ENCODE measurements at places on chromosomes 1 and 21.

DNA sequence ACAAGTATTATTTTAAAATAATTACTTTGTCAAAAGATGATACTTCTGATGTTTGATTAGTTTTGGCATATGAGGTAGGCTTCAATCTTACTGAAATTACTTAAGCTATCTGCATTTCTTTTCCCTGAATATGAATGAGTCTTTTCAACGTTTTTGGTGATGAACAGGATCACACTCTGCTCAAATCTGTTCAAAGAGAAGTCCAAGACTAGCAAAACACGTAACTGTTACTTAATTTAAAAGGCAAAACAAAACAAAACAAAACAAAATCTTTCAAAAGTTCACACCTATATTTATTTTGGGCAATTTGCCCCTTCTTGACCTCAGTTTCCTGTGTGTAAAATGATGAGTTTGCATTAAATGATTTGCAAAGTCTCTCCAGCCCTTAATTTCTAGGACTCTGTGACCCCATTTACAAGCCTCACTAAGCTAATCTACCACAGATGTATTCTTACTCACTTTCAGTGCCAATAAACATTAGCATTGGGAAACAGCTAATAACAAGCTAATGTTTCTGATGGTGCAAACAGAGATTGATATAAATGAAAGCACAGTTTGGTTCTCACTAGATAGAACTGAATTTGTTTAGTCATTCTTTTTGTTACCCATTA, 865.4 kb downstream of the LTN1 start:
- DNase-seq, result no peak

GRCh38 chr1:26132128-26132833, 20.7 kb downstream of the PDIK1L start:
- DNase-seq, result no peak

DNA sequence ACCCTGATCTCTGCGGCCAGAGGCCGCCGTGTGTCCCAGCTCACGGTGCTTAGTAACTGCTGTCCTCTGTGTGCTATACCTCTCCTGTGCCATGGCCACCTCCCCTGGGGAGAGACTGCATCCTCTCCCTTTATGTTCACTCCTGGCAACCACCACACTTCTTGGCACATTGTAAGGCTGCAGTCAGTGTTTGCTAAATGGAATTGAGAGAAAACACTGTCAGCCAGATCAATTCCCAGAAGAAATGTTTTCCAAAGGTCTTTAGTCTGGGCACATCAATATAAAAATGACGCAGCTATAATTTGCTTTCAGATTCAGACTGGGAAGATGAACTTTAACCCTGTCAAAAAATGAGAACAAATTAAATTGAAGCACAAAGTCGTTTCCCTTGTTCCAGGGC, 96.8 kb downstream of the BEND5 start:
- no peak for DNase-seq

DNA sequence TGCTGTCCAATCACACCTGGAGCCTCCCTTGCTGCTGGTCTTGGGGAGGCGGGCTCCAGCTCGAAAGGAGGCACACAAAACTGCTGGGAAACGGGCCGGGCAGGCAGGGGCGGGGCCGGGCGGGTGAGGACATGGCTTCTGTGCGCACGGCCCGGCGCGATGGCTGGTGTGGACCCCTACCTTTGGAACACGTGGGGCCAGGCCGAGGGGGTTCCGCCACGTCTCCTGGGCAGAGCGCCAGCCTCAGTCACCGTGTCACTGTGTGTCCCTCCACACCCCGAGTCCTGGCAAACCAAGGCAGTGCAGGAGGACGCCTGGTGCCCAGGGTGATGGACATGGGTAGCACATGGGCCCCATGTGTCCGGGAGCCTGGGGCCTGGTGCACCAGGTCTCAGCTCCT, 42.0 kb upstream of the ADARB1 start:
- DNase-seq, result no peak
